ENCODE measurements at places on chromosomes 6 and 20.

- no peak for DNase-seq
Observed at GRCh38 chr6:46677314-46677654, 10.4 kb upstream of the TDRD6 start.

DNA sequence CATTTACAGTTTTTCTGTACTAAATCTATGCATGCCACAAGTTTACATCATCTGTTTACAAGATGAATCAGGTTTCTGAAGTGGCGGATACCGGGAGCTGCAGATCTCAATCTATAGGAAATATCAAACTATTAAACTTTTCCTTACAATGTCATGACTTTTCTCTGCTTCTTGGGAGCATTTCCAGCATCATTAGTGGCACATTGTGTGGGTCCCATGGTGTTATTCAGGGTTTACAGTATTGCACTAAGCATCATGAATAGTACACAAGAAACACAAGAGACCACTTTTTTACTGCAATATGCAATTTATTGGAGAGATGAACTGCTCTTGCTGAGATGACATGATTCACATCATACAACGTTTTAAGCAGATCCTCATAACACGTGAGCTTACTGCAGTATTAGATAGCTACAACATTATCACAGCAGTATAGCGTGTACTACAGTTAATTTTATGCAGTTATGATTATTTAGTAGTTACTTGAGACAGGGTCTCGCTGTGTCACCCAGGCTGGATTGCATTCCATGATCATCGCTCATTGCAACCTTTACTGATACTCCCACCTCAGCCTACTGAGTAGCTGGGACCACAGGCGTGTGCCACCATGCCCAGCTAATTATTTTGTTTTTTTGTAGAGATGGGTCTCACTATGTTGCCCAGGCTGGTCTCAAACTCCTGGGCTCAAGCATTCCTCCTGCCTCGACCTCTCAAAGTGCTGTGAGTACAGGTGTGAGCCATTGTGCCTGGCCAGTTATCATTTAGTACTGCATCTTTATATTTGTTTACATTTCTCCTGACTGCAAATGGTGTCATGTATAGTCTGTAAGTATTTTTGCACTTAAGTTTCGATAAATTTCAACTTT lies 18.4 kb downstream of the BLTP3A start:
- DNase-seq = no peak

GRCh38 chr6:39289490-39289889 lies 24.7 kb downstream of the KCNK17 start:
- DNase-seq = no peak

- DNase-seq = no peak
Observed at GRCh38 chr6:40894962-40895799, 143.8 kb downstream of the UNC5CL start.

GRCh38 chr20:42949950-42950349 lies 239.8 kb downstream of the PTPRT start:
- no peak for DNase-seq

- no peak for DNase-seq
Observed at GRCh38 chr6:16004934-16005679, 123.8 kb upstream of the MYLIP start.

GRCh38 chr6:14966096-14966905 lies 279.6 kb upstream of the JARID2 start:
- no peak for DNase-seq
